D721Med (cell line): ENCODE measurements at places on chromosomes 1 and 21.

- no peak for DNase-seq
These were observed 78.6 kb downstream of the TIAM1 start for GRCh38 chr21:31265366-31266013.

DNA sequence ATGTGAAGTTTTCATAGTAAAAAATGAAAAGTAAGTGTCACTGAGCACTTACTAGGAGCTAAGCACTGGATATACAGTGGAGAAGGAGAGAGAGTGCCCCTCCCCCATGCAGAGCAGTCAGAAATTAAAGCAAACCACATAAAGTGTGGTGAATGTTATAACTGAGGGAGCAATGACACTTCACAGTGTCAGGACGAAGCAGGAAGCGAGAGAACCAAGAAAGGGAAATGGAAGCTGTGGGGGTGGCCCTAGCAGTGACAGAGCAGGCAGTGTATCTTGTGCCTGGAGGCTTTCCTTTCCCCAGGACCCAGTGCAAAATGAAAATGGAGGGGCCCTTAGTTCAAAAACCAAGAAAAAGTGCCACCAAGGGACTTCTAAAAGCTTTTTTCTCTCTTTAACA, 21.5 kb upstream of the RCAN3 start:
- no peak for DNase-seq

- no peak for DNase-seq
These were observed 50.3 kb downstream of the LEPR start for GRCh38 chr1:65470766-65471165.

DNA sequence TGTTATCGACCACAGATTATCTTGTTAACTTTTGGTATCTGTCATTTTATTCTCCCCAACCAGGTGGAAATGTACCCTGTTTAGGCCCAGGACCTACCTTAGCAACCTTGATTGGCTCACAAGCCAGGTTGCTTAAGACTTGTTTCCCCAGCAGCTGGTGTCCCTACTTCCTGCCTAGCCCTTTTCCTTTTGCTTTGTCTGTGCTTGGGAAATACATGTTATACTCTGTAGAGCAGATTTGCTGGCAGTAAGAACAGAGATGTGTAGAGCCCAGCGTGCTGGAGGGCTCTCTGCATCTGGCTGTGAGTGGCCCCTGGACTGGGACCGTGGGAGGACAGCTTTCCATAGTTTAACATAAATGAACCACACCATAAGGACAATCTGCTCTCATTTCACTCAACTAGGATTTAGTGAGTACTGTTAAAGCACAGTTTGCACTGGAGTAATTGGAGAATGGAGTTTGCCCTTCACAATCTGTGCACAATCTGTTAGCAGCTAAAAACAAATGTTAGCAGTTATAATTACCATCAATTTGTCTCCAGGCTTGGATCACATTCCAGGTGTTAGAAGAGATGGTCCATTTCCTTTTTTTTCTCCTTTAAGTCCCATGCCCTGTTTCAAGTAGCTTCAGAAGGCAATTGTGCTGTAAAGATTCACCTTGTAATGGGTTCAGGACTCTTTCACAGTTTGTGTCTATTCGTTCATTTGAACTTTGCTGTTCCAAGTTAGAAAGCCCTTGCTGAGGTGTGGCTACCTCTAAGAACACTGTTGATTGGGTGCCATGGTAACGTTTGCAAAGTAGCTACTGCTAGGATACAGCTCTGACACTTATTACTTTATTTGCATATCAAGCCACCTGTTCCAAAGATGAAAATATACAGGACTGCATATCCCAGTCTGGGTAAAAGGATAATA, at the start of gene APOBEC4:
TSS of gene APOBEC4 (minus strand) at position 770 of the 915 bp plus-strand sequence. CDS start 4,535 bp downstream, outside the sequence.
- no peak for DNase-seq

DNA sequence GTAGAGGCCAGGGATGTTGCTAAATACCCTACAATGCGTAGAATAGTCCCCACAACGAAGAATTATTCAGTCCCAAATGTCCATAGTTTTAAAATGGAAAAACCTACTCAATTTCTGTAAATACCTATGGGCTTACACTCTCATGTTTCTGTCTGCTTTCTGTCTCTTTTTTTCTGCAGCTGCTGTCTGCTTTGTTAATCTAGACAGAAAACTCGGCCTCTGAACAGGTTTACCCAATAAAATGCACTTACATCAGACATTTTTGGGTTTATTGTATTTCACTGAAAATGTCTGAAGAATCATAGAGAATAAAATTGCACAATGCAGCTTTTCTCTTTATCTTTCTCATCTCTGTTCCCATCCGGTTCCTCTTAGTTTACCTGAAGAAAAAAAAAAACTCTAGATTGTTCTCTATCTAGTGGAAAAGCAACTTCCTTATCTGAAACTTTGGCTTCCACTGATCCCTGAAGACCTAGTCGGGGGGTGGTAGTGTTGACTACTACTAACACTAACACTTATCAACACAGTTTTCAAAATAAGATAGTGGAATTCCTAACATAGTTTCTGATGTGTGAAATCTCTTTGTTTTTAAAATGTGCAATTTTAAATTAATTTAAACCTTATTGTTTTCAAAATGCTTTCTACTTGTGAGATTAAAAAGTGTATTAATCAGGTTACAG, 76.9 kb upstream of the CCDC190 start:
- DNase-seq: no peak

DNA sequence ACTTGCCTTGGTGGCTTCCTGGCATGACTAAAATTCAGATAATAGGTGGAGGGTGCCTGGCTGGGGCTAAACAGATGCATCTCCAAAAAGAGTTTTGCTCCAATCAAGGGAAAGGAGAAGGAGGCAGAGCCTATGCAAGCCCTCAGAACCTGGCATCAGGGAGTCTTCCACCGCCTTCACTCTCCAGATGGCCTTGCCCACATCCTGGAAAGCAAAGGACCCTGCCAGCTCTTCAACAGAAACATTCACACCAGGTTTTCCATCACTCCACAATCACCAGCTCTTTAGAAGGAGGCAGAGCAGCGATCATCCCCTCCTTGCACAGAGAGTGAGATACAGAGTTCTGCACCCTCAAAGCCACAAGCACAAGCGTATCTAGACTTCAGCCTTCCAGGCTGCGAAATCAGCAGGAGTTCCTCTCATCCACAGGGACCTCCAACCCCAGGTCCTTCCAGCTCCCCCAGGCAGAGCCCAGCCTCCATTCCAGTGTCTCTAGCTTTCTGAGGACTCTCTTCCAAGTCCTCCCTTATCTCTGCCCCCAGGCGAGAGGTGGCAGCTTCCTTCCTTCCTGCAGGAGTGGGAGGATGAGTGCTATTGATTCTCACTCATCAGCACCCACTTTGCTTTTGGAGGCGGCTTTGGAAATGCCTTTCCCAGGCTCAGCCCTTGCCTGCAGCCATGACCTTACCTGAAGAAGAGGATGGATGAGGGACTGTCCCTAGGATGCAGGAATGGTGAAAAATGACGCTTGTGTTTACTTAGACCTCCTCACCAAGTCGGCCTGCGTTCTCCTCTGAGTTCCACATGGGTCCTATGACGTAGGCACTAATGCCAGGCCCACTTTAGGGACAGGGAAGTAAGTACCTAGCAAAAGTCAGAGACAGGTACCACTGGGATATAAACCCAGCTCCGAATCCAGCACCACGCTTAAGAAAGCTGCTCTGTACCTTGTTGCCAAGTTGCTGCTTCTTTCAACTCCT, 75.4 kb downstream of the RIPK4 start:
- DNase-seq: no peak

GRCh38 chr1:244599937-244600350, 53.0 kb upstream of the DESI2 start:
- no peak for DNase-seq

- DNase-seq: no peak
These were observed 132.6 kb downstream of the MRPS6 start for GRCh38 chr21:34205811-34206571.

- DNase-seq: no peak
These were observed 190.6 kb upstream of the ZNHIT6 start for GRCh38 chr1:85898861-85899260.

- no peak for DNase-seq
These were observed 89.1 kb upstream of the WDR26 start for GRCh38 chr1:224523676-224524075.

- no peak for DNase-seq
These were observed 286.3 kb upstream of the C1orf105 start for GRCh38 chr1:172134087-172134731.

DNA sequence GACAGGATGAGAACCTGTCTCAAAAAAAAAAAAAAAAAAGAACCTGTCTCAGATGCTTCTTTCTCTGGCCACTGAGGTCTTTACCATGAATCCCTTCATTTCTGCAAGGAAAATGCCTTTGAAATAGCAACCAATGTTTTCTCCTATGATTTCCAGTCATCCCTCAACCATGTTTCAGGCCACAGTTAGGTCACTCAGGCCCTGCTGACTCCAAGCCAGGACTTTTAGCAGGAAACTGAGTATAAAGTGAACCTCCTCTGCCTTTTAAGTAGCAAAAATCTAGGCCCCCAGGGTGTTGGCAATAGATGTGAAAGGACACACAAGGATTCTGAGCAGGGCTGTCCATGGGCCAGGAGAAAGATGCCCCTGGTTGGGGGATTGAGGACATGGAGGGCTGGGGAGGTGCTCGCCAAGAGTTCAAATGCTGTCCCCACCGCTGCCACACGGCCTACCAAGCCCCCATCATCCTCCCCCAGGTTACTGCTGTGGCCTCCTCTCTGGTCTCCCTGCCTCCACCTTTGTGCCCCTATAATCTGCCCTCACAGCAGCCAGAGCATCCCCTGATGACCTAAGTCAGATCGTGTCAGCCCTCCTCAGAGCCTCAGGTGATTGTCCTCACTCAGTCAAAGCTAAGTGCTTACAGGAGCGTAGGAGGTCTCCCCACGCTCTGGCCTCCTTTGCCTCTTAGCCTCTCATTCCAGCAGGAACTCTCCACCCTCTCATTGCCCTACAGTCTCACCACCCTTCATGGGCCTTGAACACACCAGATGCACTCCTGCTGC, 54.6 kb downstream of the MATN1 start:
- DNase-seq: no peak

DNA sequence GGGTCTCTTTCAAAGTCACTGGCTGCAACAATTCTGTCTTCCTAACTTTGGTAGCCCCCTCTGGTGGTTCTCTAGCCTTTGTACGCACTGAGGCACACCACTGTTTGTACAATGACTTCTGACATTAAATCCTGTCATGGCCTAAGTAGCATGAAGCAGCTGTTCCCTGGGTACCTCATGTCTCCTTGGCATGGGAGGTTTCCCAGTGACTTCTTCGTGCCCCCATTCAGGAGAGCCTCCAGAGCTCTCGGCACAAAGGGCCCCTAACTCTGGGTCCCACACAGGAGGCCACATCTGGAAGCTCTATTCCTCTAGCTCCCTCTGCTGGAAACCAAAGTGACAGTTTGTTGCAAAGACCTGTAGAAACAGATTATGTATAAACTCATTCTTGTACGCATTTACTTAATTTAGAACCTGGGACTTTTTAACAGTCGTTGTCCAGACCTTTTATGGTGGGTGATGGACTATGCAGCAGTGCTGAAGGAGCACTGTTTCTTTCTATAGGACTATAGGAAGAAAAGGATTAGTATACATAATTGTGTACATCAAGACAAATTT, 13.4 kb downstream of the SWT1 start:
- DNase-seq: no peak

DNA sequence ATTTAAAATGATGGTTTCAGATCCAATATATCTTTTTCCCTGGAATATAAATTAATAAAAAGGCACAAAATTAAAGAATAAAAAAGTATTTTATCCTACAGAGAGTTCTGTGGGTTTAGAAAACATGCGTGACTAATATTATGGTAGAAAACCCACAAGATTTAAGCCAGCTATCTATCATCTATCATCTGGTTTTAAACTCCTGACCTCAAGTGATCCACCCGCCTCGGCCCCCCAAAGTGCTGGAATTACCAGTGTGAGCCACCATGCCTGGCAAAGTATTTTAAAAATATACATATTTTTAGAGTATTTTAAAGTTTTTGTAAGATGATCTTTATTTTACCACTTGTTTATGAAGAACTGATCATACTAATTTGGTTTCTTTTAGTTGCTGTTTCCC, 79.5 kb downstream of the NRIP1 start:
- DNase-seq: no peak

GRCh38 chr1:164578479-164579200, 19.7 kb downstream of the PBX1 start:
- DNase-seq: no peak

DNA sequence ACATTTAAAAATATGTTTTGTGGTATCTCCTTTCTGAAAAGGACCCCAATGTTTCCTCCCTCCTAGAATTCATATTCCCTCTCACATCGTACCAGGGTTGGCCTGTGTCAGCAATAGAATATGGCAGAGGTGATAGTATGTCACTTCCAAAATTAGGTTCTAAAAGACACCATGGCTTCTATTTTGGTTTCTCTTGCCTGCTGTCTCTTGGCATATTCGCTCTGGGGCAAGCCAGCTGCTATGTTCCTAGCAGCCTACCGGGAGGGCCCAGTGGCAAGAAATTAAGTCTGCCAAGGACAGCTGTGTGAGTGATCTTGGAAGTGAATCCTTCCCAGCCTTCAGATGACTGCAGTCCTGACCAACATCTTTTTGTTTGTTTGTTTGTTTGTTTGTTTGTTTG, 92.9 kb upstream of the PPM1J start:
- no peak for DNase-seq

DNA sequence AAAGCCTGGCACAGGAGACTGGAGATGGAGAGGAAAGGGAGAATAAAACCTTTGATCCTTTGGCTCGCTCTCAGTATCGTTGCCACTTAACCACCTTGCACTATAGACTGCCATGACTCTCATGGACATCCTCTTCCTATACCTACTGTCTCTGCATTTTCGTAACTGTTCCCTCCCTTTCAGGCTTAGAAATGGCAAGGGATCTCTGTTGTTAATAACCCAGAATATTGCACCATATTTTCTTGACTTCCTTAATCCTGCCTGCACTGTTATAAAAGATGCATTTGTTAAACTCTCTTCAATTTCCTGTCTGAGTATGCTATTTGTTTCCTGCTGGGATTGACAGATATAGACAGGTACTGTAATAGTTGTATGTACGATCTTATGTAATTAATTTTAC, 38.6 kb downstream of the CYYR1 start:
- no peak for DNase-seq

DNA sequence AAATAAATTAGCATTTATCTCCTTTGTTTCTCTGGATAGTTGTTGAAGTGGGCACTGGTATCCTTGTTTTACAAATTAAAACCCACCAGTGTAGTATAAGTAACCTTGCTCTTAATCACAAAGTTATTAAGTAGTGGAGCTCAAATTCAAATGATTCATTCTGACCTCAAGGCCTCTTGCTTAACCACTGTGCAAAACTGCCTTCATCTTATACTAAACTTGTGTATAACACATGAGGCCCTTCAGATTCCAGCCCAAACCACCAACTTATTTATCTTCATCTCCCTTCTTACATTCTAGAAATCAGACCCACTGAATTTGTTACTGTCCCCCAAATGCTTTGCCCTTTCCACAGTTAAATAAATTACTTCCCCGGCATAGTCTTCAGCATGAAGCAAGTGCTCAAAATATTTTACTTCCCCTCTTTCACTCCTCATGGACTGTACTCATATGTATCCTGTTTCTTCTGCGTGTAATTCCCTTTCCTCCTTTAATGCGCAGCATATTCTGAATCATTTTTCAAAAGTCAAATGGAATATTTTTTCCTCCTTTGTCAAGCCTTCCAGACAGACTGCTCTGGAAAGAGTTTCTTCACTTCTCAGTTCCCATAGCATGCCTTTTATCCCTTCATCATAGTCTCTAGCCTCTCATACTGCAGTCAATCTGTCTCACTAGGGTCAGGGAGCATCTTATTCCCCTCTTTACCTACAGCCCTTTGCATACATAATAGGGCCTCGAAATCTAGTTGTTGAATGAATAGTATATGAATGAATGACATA, 19.0 kb upstream of the DNASE2B start:
- DNase-seq: no peak
